NCI-H460 (cell line): ENCODE measurements at places on chromosomes 2 and 18. TPM values are rescaled to one million over a fixed set of nuclear protein-coding genes. Genes with fewer than 3 reads are reported as not detected.

Gene ARL4C
- 0.69 and 1.2 TPM in 2 replicates for total RNA-seq

Gene NT5C1B
- total RNA-seq, result not detected in 2 replicates

Gene LCT
- 0.02 and 0.06 TPM in 2 replicates for total RNA-seq

Gene GCG
- total RNA-seq, result not detected in 2 replicates

Gene SERPINB3
- total RNA-seq, result 0.15 and 0.23 TPM in 2 replicates

Gene ALK
- total RNA-seq, result 0.02 TPM in 1 of 2 replicates, not detected in the other
